Stimulated activated CD8-positive, alpha-beta memory T cell treated with anti-CD3 and anti-CD28 coated beads, Interleukin-4, amount 100 ng/mL, for 1 hour (primary cell): ENCODE measurements at places on chromosomes 2 and 18.

DNA sequence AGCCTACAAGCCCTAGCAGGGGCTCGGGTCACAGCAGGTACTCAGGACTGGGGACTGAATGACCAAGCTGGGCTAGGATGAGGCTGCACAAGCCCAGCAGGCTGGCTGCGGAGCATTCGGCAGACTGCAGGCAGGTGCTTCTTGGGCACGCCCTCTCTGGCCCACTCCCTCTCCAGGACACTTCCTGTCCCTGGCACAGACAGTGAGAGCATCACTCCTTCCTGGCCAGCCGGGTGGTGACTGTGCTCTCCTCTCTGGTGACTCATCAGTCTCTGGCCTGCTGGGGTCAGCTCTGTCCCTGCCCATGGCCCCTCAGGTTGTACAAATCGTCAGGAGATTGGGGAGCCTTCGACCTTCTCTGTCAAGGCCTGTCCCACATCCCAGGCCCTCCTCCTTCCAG lies 22.5 kb downstream of the C1QL2 start:
- no peak for DNase-seq

DNA sequence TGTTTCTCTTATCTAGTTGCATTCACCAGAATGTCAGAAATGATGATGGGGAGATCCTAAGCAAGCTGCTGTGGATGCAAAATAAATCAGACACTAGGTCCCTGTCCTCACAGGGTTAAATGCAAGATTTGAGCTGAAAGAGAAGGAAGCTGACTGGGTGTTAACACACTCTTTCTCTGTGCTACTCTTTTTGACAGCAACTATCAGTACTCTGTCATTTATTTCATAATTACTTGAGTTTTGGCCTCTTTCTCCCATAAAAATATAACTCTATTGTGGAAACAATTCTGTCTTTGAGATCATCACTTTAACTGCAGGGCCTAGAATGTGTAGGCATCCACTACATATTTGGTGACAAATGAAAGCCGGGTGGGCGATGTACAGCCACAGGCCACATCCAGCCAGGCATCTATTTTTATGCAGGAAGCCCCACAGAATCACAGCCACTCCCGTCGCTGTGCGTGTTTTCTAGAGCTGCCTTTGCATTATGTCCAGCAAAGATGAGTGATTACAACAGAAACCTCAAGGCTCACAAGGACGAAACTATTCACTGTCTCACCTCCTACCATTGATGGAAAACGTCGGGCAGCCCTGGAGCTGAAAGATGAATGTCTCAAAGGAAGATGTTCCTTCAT lies 849.0 kb downstream of the RNF144A start:
- DNase-seq, result no peak

GRCh38 chr2:25309402-25309801 lies 32.3 kb downstream of the DNMT3A start:
- no peak for DNase-seq

GRCh38 chr2:170512266-170512665 lies 202.9 kb upstream of the SP5 start:
- DNase-seq, result no peak

- no peak for DNase-seq
Observed at GRCh38 chr2:150681120-150681804, 193.8 kb upstream of the RND3 start.

DNA sequence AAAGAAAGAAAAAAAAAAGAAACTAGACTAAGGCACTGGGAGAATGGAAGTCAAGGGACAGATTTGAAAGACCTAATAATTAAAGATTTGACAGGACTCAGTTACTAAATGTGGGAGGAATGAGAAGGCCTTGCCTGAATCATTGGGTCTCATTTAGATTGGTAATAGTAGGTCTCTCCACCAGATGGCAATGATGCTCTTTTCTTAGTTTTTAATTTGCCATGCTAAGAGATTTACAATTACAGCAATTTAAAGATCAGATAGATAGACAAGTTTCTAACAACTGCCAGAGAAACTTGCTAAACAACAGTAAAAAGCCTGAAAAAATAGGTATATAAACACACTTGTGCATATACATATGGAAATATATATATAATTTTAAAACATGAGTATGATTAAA lies 153.0 kb downstream of the TMEM247 start:
- no peak for DNase-seq

DNA sequence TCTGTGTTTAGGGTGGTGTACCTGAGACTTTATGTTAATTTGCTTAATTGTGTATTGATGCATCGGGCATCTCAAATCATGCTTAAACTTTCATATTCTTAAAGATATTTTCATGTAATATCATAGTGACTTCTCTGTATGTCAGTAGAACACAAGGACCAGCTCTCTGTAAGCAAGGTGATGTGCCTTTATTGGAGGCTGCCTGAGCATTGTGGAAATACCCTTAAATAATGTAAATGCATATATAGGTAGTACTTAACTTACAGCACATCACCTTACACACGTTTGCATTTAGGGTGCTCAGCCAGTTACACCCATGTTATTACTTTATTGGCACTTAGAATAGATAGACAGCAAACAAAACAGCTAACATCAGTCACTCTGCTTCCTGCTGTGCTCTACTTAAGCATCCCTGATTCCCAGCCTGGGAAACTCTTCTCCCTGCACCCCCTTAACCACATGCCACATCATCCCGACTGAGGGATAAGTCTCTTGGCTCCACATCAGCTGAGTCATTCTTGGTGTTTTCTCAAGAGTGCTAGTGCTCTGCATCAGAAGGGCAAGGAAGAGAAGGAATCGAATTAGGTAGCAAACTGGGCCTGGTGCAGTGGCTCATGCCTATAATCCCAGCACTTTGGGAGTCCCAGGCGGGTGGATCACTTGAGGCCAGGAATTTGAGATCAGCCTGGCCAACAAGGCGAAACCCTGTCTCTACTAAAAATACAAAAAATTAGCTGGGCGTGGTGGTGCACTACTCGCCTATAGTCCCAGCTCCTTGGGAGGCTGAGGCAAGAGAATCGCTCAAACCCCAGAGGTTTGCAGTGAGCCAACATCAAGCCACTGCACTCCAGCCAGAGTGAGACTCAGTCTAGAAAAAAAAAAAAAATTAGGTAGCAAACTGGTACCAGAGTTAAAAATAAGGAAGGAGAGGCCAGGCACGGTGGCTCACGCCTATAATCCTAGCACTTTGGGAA lies 108.7 kb downstream of the MAP3K20 start:
- DNase-seq, result no peak

GRCh38 chr2:223051693-223052289 lies at the start of gene KCNE4:
TSS of gene KCNE4 (plus strand) at chr2:223052190. CDS start at chr2:223052831, 641 bp downstream.
- DNase-seq, result no peak

DNA sequence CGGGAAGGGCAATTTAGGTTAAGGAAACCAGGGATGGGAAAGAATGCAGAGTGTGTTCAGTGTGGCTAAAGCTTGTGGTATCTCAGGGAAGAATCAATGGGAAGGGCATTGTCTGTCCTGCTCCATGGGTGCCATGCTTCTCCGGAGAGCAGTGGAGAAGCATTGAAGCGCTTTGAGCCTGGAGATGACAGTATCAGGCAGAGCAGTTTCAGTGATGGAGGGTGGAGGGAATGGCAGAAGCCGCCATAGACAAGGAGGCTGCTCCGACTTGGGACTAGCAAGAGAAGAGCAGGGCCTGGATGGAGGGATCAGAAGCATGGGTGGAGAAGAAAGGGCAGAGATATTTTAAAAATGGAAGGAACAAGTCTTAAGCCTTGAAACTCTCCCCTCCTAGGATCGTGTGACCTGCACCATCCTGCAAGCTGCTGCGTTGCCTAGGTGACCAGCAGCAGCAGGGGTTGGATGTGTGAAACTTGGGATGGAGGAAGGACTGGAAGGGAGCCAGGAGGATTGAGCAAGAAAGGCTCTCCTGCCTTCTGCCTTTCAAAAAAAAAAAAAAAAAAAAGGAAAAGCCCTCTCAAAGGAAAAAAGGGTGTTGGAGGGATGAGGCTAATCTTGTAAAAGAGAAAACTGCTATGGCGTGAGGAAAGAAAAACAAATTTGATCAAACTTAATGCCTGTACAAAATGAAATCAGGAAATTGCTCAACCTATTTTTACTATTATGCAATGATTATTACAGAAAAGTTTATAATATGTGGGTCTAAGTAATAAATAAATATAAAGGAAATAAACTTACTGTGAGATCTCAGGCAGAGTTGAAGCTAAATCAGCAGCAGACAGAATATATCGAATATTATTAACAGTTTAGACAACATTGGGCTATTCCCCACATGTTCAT lies 493.8 kb upstream of the NRP2 start:
- DNase-seq, result no peak

DNA sequence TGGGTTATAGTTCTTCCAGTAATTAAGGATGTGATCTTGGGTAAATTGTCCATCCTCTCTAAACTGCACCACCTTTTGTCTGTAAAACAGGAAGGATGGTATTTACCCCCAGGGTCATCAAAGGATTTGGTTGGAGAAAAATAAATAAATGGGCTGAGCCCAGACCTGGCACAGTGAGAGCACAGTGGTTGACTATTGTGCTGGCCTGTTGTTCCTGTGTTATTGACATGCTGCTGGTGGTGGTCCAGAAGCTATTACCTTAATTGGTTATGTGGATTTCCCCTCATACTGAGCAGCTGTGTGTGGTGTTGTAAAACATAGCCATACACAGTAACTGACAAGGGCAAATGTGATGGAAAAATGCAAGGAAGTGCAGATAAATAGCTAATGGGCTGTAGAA lies 746 bp upstream of the IL37 start:
- DNase-seq, result no peak

GRCh38 chr2:15738225-15738546 lies 146.5 kb downstream of the DDX1 start:
- DNase-seq, result no peak

GRCh38 chr2:109474319-109474825 lies 139.4 kb downstream of the SEPTIN10 start:
- DNase-seq, result no peak

GRCh38 chr2:71460056-71460455 lies 6.7 kb downstream of the DYSF start:
- DNase-seq, result no peak

- DNase-seq, result no peak
Observed at GRCh38 chr18:43322132-43322531, 44.8 kb upstream of the SYT4 start.

DNA sequence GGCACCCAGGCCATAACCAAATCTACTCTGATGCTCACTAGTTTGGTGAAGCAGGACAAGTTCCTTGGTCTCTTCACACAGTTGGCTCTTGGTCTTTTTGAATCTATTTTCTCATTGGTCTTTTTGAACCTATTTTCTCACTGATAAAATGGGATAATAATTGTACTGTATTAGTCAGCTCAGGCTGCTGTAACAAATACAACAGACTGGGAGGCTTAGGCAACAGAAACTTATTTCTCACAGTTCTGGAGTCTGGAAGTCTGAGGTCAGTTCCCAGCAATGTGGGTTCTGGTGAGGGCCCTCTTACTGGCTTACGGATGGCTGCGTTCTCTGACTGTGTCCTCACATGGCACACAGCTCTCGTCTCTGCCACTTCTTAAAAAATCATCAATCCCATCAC lies 63.5 kb downstream of the C1D start:
- no peak for DNase-seq

- DNase-seq, result no peak
Observed at GRCh38 chr18:46748466-46748865, 8.4 kb downstream of the ST8SIA5 start.

- peak; percentile 36 for DNase-seq
Observed at GRCh38 chr2:65055422-65056214, 598 bp upstream of the CEP68 start.

- DNase-seq, result no peak
Observed at GRCh38 chr2:59025157-59025757, 784.1 kb upstream of the FANCL start.

DNA sequence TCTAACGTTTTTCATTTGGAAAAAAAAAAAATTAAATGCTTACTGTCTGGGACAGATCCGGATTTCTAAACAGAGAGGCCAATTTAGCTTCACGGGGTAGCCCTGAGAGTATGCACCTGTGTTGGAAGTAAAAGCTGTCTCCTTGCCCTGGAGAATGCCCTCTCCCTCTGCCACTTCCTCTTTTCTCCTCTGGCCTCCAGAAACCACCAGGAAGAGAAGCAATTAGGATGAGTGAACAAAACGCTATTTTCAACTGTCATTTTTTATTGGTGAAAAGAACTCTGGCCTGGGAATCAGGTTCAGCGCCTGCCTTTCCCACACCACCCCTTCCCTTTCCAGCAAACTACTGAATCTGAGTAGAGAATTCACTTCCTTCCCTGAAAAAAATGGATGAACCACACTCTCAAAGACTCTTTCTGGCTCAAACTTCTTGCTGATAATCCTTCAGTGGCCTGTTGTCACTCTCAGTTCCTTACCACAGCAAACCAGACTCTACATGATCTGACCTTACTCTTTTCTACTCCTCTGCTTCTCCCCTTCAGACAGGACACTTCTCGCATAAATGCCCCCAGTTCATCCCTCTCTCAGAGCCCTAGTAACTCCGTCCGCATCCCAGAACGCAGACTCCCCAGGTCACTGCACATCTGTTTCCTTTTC lies 29.8 kb downstream of the KLF7 start:
- no peak for DNase-seq

DNA sequence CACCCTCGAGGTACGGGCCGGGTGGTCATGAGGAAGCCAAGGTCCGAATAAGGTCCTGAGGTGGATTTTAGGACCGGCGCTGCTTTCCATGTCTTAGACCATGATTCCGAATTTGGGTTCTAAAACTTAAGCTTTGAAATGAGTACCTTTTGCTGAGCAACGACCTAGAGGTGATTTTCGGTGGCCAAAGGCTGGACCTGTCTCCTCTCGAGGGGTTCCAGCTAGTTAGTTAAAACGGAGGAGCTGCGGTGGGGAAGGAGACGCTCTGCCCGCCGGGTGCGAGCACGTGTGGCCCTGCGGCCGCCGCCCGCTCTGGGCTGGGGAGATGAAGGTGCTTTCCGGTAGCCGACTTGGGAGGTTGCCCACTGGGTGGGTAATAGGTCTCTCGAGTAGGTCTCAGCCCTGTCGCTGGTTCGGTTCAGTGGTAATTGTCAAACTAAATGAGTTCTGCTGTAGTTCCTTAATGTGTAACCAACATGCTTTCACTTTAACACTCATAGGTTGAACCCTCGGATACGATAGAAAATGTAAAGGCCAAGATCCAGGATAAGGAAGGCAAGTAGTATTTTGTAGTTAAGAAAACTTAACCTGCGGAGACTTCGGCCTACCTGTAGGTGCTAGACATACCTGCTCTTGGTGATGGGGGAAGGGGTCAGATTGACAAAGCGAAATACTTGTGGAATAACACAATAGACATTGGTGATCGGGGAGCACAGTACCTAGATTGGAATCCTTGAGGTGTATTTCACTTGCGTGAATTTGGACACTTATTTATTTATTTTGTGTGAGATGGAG lies 572 bp downstream of the RPS27A start:
- DNase-seq, result peak; percentile 21

DNA sequence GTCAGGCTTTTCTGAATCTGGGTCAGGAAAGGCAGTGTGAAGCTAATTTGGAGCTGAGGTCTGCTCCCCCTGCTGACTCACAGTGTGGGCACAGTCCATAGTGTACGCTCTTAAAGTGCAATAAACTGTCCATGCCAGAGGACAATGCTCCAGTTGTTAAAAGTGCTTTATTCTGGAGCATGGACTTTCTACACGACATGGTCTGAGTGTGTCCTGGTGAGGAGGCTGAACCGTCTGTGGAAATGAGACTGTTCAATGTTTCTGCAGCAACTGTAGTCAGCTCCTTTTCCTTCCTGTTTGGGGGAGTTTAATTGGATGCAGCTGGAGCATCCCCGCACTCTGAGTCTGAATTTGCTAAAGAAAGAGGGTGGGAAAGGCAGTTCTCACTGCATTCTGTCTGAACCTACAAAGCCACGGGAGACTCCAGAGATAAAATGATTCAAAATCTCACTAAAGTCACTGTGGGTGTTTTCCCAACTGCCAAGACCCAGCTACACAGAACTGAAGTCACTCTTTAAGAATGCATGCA lies 110.2 kb upstream of the TRIB2 start:
- no peak for DNase-seq
